ENCODE measurements at places on chromosomes 13 and 19. TPM values are rescaled to one million over a fixed set of nuclear protein-coding genes. Genes with fewer than 3 reads are reported as not detected.

The POU2F2 gene
- 3.9 TPM for total RNA-seq

GRCh38 chr13:44136696-44137268 lies 236.8 kb upstream of the SERP2 start:
- no peaks in the 10 kb centered on the region for H3K36me3 ChIP-seq
- H3K4me1 ChIP-seq: peaks cover 14% of the 10 kb centered on the region
- no peak overlapping the region for H3K27ac ChIP-seq
- H3K4me3 ChIP-seq: no peak overlapping the region

DNA sequence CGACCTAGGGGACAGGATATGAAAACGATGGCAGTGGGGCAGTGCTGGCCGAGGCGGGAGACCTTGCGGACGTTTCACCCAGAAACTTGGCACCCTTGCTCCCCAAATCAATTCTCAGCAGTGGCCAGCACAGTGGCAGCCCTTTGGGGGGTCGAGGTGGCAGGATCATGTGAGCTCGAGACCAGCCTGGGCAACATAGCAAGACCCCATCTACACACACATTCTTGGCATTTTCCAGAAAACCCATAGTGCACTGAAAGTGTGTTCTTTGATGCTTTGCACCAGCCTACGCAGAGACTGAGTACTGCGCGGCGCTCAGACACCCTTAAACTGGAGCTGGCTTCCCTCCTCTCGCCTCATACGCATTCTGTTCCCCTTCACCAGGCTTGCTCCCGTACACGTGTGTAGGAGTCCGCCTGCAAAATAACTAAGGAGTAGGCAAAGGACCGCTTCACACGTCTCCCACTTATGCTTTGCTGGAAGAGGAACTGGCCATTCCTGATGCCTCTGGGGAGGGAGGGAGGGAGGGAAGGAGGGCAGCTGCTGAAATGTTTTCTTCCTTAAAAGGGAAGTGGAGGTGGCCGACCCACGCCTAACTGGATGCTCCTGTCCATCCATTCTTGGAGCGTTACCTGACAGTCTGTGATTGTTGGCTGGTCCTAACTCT lies 23.5 kb upstream of the MIER2 start:
- H3K4me1 ChIP-seq: no peaks in the 10 kb centered on the region
- H3K4me3 ChIP-seq: no peak overlapping the region
- no peaks in the 10 kb centered on the region for H3K36me3 ChIP-seq
- DNase-seq: no peak

The CBLC gene
- total RNA-seq: 57.2 TPM

GRCh38 chr13:113150550-113151365 lies 7.7 kb upstream of the PROZ start:
- H3K4me3 ChIP-seq: no peak overlapping the region
- H3K36me3 ChIP-seq: no peaks in the 10 kb centered on the region
- no peak overlapping the region for H3K27ac ChIP-seq
- H3K4me1 ChIP-seq: peaks cover 26% of the 10 kb centered on the region
- peaks cover 7% of the 10 kb centered on the region for H3K27me3 ChIP-seq

The ICAM5 gene
- not detected for total RNA-seq
